ENCODE measurements at places on chromosomes 5 and 9.
A peak's percentile ranks its signal among the peaks of the same experiment; 100 is the strongest.

GRCh38 chr5:10501554-10502075 lies 59.9 kb downstream of the ROPN1L start:
- DNase-seq, result no peak

DNA sequence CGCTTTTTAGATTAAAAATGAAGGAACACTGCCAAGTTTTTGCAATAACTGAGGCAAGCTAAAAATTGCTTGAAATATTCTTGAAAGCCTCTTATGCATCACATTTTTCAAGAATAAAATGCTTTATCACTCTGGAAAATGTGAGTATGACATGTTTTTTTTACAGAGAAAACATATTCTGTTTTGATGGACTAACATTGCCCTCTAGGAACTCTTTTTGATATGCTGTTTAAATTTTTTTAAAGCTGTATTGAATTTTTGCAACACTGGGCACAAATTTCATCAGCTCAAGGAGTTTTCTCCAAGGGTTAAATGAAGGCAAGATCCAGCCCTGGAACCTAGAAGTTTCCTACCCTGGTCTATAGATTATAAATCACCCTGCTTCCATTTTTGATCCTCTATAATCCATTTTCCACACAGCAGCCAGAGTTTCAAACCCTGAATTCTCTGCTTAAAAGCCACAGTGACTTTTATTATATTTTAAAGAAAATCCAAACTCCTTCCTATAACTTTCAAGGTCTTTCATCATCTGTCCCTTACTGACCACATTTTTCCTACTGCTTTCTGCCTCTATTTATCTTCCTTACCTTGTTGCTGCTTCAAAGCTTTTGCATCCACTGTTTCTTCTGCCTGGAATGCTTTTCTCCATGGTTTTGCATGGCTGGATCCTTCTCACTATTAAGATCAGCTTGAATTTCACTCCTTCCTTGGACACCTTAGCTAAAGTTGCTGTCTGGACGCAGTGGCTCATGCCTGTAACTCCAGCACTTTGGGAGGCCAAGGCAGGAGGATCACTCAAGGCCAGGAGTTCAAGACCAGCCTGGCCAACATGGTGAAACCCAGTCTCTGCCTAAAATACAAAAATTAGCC lies 60.9 kb downstream of the IL31RA start:
- no peak for DNase-seq

DNA sequence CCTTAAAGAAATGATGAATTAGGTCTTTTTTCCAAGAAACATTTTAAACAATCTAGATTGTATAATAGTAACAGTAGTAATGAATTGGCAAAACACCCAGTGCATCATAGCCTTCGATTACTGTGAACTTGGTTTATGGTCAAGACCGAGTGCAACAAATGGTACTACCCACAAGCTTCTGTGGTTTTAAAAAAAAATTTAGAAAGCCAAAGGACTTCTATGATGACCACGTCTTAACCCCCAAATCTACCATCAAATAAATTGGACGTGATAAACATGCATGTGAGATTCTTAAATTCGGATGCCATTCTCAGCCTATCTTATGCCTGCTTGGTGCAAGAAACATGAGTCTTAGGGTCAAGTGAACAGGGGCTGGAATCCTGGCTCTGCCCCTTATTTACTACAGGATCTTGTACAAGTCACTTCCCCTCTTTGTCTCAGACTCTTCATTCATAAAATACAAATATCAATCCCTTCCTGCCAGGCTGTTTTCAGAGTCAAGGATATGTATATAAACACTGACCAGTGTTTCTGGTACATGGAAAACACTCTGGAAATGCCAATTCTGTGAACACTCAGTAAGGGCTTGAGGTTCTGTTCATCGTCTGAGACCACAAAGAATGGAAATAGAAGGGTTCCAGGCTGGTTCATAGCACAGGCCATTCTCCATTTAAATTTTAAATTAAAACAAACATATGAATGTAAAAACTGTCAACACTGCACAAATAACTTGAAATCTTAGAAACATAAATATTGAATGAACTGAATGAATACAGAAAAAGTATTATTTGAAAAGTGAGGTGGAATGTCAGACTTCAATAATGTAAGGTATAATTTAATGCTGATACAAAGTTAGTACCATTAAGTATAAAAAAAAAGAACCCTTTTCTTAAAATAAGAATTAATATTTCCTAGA lies 107.8 kb downstream of the NR6A1 start:
- no peak for DNase-seq

DNA sequence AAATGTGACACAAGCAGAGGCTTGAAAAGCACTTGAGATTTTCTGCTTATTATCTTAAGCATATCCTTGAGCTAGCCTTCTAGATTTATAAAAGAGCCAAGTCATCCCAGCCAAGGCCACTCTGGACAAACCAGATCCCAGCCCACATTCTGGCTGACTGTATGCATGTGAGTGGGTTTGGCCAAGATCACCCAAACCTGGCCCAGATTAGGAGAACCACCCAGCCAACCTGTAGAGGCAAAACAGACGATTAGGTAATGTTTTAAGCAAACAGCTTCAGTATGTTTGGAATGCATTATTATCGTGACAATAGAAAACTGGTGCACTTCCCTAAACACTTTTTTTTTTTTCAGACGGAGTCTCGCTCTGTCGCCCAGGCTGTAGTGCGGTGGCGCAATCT lies 151.9 kb downstream of the SPATA31D1 start:
- DNase-seq, result no peak

GRCh38 chr9:88804254-88804596 lies 187.0 kb upstream of the S1PR3 start:
- no peak for DNase-seq

GRCh38 chr9:133163504-133164172 lies at the start of gene GBGT1:
Gene GBGT1 (minus strand): TSS chr9:133163914. CDS start chr9:133162412, 1,502 bp downstream.
- no peak for DNase-seq

DNA sequence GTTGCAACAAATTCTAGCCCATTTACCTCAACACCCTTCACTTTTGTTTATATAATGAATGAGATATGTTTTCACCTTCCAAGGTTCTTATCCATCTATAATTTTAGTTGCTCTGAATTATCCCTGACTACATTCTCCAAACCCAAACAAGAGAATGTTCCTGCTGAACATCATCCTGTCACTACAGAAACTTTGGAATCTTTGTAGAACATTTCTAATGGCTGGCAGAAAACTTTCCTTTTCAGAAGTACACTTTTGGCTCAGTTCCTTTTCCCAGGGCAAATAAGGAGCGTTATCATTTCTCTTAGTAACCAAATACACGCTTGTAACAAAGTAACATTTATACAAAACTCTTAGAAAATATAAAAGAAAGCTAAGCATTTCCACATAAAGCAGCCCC lies 860.6 kb upstream of the SEMA6A start:
- DNase-seq, result no peak

GRCh38 chr9:137372693-137373610 lies 50.0 kb downstream of the EXD3 start:
- DNase-seq, result no peak

DNA sequence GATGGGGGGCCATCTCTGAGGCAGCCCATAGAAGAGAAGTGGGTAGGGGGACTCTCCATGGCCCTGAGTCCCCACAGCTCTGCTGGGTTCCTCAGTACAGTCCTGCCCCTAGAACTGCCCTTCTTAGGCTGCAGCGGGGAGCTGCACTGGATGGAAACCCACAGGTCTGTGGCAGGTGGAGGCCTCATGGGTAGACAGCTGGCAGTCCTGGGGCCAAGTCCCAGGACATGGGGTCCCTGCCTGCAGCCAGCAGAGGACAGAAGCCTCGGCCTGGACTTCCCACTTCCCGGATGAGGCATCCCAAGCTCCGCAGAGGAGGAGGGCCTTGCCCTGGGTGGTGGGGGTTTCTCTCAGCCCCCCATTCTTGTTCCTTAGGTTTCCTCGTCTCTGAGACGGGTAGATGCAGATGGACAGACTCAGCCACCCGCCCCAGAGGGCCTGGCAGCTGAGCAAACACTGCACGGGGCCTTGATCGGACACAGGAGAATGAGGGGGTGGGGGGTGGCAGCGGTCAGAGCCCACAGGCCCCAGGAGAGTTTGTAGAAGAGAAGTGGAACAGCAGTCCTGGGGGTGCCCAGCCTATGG lies 153.8 kb downstream of the C9orf50 start:
- no peak for DNase-seq

DNA sequence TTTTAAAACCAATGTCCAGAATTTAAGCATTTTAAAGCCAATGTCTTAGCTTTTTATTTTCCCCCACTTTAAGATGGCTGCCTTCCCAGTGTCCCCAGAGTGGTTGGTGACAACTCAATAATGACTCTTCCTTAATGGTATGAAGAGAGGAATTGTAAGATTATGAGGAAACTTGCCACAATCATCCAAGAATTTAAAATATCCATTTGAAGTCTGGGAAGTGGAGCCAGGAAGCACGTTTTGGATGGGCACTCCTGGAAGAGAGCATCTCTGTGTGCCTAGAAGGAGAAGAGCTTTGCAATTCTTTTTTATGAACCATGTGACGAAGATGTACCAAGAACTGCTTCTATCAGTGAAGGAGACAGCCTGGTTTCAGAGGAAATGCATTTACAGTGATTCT lies 11.3 kb upstream of the IGFBPL1 start:
- DNase-seq, result no peak

GRCh38 chr5:139574641-139575312 lies 13.6 kb downstream of the UBE2D2 start:
- DNase-seq, result no peak

- no peak for DNase-seq
These were observed 6.8 kb downstream of the SNX30 start for GRCh38 chr9:112757282-112757883.

DNA sequence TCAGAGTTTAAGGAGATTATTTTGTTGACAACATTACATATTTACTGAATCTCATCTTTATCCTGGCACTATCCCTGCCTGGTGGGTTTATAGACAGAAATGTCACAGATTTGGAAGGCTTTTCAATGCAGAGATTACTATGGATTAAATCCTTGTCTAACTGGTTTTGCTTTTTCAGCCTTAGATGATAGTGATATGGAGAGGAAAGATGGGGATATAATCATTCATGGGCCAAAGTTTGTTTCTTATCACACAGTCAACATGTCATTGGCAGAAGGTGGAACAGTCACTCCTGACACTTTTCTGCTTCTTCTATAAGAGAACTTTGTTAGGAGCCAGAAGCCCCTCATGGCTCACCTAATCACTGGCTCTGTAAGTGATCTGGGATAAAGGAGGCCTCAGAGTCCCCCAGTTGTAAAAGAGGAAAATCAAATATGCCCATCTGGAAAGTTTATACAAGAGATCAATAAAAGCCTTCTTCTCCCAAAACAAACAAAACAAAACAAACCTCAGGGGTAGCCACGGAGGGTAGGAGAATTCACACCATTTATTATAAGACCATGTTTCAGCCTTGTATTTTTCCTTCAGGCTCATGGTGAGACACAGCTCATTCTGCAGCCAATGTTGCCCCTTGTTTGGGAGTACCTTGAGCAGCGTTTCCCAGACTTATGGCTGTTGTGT lies 101.2 kb downstream of the PCSK1 start:
- no peak for DNase-seq

- DNase-seq, result peak; percentile 24
These were observed 77.6 kb upstream of the SEMA6A start for GRCh38 chr5:116652196-116652729.

GRCh38 chr5:56525113-56525512 lies 290.2 kb upstream of the MAP3K1 start:
- no peak for DNase-seq

DNA sequence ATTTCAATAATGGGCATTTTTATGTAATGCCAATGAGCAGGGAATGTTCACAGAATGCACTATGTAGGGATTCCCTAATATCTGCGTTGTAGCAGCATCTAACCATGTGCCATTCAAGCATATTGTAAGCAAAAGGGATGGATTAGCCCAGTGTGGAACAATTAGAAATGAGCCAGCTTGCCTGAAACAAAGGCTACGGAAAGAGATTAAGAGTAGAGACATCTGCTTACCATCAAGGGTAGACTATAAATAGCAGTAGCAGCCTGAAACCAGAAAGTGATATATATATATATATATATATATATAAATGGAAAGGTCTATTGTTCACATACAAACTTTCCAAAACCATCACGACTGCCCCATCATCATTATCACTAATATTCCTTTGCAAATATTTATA lies 31.9 kb upstream of the CEP120 start:
- no peak for DNase-seq

- no peak for DNase-seq
These were observed 7.0 kb upstream of the GADD45G start for GRCh38 chr9:89597711-89598362.

- DNase-seq, result no peak
These were observed 50.1 kb downstream of the ST8SIA4 start for GRCh38 chr5:100852988-100853449.

DNA sequence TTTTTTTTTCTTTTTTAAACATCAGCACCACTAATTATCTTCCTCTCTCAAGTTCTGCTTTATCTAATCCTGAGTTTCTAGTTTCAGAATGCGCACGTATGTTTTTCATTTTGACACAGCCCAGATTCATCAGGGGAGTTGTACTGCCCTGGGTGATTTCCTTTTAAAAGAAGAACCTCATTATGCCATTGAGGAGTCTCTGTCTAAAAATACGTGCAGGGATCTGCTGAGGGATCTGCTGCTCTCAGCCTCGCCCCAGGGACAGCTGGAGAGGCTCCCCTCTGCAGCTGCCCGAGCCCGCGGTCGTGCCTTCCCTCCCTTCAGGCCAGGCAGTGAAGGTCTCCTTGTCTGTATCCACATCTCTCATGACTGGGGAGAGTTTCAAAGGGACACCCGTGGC lies 273.1 kb downstream of the ARHGEF28 start:
- no peak for DNase-seq

- DNase-seq, result no peak
These were observed 9.0 kb downstream of the COL5A1 start for GRCh38 chr9:134650431-134651190.

GRCh38 chr9:132882616-132883015 lies 3.9 kb downstream of the SPACA9 start:
- DNase-seq, result no peak

- DNase-seq, result no peak
These were observed 24.9 kb upstream of the ELAVL2 start for GRCh38 chr9:23850690-23851629.

DNA sequence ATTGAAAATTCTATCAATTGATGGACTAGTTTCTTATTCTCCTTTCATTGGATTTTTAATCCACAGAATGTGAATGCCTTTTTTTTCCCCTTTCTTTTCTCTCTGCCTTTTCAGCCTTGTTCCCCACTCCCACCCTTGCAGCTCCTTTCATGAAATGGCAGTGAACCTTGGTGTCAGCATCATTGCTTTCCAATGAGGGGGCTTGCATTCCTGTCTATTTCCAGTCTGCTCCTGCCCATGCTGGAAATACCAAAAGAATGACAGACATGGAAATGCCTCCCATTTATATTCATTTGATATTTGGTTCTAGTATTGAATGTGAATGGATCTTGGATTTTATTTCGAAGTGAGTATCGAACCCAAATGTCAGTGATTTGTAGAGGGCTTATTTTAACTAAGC lies 162.7 kb upstream of the SGCD start:
- DNase-seq, result no peak

DNA sequence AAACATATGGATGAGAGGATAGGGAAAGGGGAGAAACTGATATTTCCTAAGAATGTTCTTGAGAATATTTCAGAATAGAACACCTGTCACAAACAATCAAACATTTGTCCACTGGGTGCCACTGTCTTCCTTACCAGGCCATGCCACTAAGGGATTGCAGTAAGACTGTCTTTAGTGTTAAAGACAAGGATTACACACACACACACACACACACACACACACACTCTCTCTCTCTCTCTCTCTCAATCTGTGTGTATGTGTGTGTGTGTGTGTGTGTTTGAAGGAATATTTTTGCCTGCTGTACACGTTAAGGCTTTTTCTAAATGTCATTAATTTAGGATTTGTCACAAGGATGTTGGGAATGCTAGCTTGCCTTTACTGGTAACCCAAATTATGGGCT lies 54.4 kb downstream of the CCDC192 start:
- DNase-seq, result no peak

GRCh38 chr9:129385211-129385934 lies 207.3 kb upstream of the IER5L start:
- DNase-seq, result no peak

All from brain pericyte (primary cell).